Activated naive CD8-positive, alpha-beta T cell treated with anti-CD3 and anti-CD28 coated beads, Interleukin-2, amount 50 U/mL, for 24 hours (primary cell): ENCODE measurements at places on chromosomes 4 and X.

DNA sequence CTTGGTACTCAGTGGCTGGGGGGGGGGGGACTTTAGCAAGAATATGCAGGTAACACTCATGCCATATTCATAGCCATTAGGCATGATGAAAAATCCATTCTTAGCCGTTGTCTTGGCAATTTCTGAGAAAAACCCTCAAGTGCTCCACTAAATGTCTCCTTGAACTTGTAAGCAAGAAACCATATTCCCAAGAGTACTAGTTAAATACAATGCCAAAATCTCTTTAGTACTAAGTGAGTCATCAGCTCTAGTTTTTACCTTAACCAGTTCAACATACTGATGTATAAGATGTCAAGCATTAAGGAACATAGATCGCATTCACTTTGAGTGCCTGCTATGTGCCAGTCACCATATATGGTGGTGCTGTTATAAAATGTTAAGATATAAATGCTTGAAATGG lies 27.5 kb downstream of the UBE2D3 start:
- no peak overlapping the region for H3K4me3 ChIP-seq
- peaks cover 81% of the 10 kb centered on the region for H3K36me3 ChIP-seq
- H3K4me1 ChIP-seq: peaks cover 36% of the 10 kb centered on the region
- no peaks in the 10 kb centered on the region for H3K27me3 ChIP-seq

DNA sequence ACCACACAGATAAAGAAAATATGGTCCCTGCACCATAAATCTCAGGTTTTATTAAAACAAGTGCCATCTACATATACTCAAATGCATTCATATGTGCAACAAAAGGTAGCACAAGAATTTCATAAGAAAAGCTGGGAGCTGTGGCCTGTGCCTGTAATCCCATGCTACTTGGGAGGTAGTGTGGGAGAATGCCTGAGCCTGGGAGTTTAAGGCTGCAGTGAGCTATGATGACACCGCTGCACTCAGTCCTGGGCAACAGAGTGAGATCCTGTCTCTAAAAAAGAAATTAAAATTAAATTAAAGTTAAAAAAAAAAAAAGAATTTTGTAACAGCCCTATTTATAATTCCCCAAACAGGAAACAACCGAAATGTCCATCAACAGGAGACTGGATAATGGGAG lies 81.3 kb upstream of the JADE1 start:
- H3K27me3 ChIP-seq: no peaks in the 10 kb centered on the region
- no peak overlapping the region for H3K27ac ChIP-seq
- no peak overlapping the region for H3K4me3 ChIP-seq
- DNase-seq: no peak

GRCh38 chr4:17812125-17812524 lies 1.3 kb downstream of the NCAPG start:
- H3K4me1 ChIP-seq: peaks cover 37% of the 10 kb centered on the region
- peaks cover 60% of the 10 kb centered on the region for H3K36me3 ChIP-seq
- peak overlapping the region; percentile 95 for H3K4me3 ChIP-seq
- no peak for DNase-seq

GRCh38 chr4:17523662-17524061 lies 8.7 kb downstream of the CLRN2 start:
- no peak for DNase-seq
- peaks cover 24% of the 10 kb centered on the region for H3K27me3 ChIP-seq
- no peaks in the 10 kb centered on the region for H3K4me1 ChIP-seq
- no peaks in the 10 kb centered on the region for H3K36me3 ChIP-seq

DNA sequence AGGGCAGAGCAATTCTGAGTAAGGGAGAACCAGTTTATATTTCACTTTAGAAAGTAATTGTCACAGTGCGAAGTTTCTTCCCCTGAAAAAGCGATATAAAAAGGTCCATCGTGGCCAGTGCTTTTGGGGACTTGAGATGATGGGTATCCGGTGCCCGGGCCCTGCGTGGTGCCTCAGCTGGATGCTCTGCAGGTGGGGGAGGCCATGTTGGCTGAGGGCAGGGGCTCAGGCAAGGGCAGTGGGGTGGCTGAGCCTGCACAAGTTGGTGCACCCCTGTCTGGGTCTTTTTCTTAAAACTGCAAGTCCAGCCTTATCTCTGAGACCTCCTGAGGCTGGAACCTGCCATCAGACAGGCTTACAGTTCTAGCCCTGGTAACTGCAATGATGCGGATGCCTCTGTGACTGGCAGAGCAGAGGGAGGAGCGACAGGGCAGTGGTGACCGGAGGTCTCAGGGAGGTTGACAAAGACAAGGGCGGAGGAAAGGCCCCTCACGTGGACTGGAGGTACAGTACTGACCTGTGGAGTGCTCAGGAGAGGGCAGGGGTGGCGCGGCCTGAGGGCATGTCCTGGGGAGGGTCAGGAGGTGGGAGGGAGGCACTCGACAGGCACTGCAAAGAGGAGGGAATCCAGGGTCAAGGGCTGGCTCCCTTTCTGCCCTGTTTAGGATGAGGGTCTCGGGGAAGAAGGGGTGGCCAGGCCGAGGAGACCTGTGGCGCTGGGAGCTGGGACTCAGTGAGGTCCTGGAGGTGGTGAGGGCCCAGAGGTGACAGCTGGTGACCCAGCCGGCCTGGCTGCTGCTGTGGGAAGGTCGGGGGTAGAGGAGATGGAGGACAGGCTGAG lies 1.8 kb downstream of the RGS12 start:
- no peak overlapping the region for H3K4me3 ChIP-seq
- DNase-seq: no peak
- H3K27ac ChIP-seq: no peak overlapping the region
- H3K4me1 ChIP-seq: peaks cover 7% of the 10 kb centered on the region

GRCh38 chr4:46927201-46927600 lies 18.2 kb upstream of the COX7B2 start:
- H3K4me1 ChIP-seq: no peaks in the 10 kb centered on the region
- no peak overlapping the region for H3K4me3 ChIP-seq
- DNase-seq: no peak
- no peaks in the 10 kb centered on the region for H3K27me3 ChIP-seq
- H3K27ac ChIP-seq: no peak overlapping the region

GRCh38 chr4:52638717-52639116 lies 20.4 kb downstream of the USP46 start:
- H3K4me1 ChIP-seq: peaks cover 23% of the 10 kb centered on the region
- no peaks in the 10 kb centered on the region for H3K27me3 ChIP-seq
- no peak overlapping the region for H3K4me3 ChIP-seq
- H3K36me3 ChIP-seq: no peaks in the 10 kb centered on the region
- no peak overlapping the region for H3K27ac ChIP-seq
- DNase-seq: no peak

DNA sequence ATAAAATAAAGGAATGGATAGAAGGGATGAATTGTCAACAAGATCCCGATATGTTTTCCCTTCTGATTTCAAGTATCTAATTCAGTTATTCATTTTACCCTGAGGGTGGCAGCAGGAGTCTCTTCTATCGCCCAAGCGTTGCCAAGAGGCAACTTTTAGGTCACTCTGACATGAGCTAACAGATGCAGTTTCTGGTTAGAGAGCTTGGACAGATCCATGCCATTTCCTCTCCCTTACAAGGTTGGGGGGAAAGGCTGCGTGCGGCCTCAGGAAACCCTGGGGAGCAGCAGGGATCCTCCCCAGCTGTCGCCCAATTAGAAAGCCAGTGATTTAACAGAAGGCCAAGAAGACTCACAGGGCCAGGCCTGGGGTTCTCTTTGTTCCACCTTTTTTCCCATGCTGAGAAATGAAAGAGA lies 35.3 kb upstream of the WAS start:
- DNase-seq: peak; percentile 9
- no peak overlapping the region for H3K27ac ChIP-seq
- peaks cover 1% of the 10 kb centered on the region for H3K4me1 ChIP-seq
- H3K36me3 ChIP-seq: no peaks in the 10 kb centered on the region

DNA sequence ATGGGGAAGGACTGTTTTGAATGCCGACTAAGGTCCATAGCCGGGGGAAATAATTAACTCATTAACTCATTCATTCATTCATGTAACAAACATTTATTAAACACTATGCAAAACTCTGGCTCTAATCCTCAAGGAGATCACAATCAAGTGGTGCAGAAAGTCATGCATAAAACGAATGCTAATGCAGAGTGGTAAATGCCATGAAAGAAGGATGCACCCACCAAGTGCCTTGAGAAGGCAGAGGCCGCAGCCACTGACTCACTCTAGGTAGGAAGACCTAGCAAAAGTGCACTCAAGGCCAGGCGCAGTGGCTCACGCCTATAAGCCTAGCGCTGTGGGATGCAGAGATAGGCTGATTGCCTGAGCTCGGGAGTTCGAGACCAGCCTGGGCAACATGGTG lies 22.9 kb downstream of the SLITRK2 start:
- H3K27ac ChIP-seq: no peak overlapping the region
- no peaks in the 10 kb centered on the region for H3K36me3 ChIP-seq
- H3K4me3 ChIP-seq: no peak overlapping the region
- H3K4me1 ChIP-seq: no peaks in the 10 kb centered on the region
- H3K27me3 ChIP-seq: no peaks in the 10 kb centered on the region

GRCh38 chr4:53123819-53124218 lies 242.0 kb downstream of the SCFD2 start:
- no peak overlapping the region for H3K27ac ChIP-seq
- no peak for DNase-seq
- no peaks in the 10 kb centered on the region for H3K27me3 ChIP-seq
- H3K4me3 ChIP-seq: no peak overlapping the region
- no peaks in the 10 kb centered on the region for H3K4me1 ChIP-seq

GRCh38 chrX:9644335-9644734 lies 121.3 kb downstream of the GPR143 start:
- no peaks in the 10 kb centered on the region for H3K27me3 ChIP-seq
- no peak overlapping the region for H3K4me3 ChIP-seq
- H3K27ac ChIP-seq: peak overlapping the region; percentile 56
- peaks cover 11% of the 10 kb centered on the region for H3K36me3 ChIP-seq

- peaks cover 23% of the 10 kb centered on the region for H3K27me3 ChIP-seq
- H3K4me3 ChIP-seq: no peak overlapping the region
- no peak overlapping the region for H3K27ac ChIP-seq
- no peaks in the 10 kb centered on the region for H3K36me3 ChIP-seq
- H3K4me1 ChIP-seq: no peaks in the 10 kb centered on the region
- no peak for DNase-seq
Observed at GRCh38 chr4:154186888-154187287, 304.7 kb downstream of the DCHS2 start.

GRCh38 chr4:119020158-119020557 lies 115.5 kb upstream of the MYOZ2 start:
- no peak overlapping the region for H3K27ac ChIP-seq
- H3K4me1 ChIP-seq: no peaks in the 10 kb centered on the region
- no peaks in the 10 kb centered on the region for H3K36me3 ChIP-seq
- no peak overlapping the region for H3K4me3 ChIP-seq
- no peak for DNase-seq

GRCh38 chrX:17839269-17839668 lies 21.8 kb downstream of the RAI2 start:
- no peak overlapping the region for H3K4me3 ChIP-seq
- no peaks in the 10 kb centered on the region for H3K36me3 ChIP-seq

DNA sequence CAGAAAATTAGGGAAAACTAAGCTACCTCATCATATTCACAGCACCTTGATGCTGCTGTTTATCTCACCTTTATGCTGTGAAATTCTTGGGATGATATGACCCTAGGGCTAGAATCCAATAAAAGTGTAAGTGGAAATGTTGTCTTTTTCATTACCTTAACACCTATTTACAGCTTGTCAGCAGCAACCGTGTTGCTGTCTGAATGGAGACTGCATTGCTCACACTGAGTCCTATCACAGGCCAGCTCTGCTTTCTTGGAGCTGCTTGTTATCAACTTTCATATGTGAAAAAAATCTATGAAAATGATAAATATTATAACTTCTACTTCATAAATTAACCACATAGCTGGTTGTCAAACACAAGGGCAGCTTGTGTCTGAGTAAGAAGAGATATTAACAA lies 789.5 kb downstream of the TECRL start:
- no peaks in the 10 kb centered on the region for H3K4me1 ChIP-seq
- DNase-seq: no peak
- H3K27me3 ChIP-seq: no peaks in the 10 kb centered on the region
- H3K4me3 ChIP-seq: no peak overlapping the region
- no peaks in the 10 kb centered on the region for H3K36me3 ChIP-seq
- no peak overlapping the region for H3K27ac ChIP-seq

DNA sequence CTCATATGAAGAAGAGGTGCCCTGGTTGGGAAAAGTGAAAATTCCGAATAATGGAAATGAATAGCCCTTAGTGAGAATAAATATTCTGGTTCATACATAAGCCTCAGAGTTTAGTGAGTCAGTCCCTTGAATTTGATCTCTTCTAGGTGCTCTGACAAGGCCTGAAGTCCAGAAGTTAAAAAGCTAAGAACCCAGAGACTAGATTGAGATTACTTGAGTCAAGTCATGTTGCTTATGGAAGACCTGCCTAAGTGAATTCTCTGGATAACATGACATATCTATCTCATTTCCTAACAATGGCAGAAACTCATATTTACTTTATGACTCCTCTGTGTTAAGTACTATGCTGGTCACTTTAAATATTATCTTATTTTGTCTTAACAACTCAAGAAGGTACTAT lies 10.5 kb upstream of the PRSS48 start:
- H3K27me3 ChIP-seq: peaks cover 4% of the 10 kb centered on the region
- no peaks in the 10 kb centered on the region for H3K36me3 ChIP-seq
- no peak overlapping the region for H3K27ac ChIP-seq
- H3K4me3 ChIP-seq: no peak overlapping the region
- no peak for DNase-seq

- H3K27ac ChIP-seq: no peak overlapping the region
- no peaks in the 10 kb centered on the region for H3K4me1 ChIP-seq
- no peak overlapping the region for H3K4me3 ChIP-seq
- peaks cover 3% of the 10 kb centered on the region for H3K36me3 ChIP-seq
- no peak for DNase-seq
Observed at GRCh38 chrX:130741584-130741983, 161.4 kb downstream of the ENOX2 start.

DNA sequence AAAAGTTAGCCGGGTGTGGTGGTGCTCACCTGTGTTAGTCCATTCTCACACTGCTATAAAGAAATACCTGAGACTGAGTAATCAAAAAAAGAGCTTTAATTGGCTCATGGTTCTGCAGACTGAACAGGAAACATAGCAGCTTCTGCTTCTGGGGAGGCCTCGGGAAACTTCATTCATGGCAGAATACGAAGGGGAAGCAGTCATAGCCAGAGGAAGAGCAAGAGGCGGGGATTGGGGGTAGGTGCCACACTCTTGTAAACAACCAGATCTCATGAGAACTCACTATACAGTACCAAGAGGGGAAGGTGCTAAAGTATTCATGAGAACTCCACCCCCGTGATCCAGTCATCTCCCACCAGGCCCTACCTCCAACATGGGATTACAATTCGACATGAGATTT lies 64.1 kb downstream of the BEND4 start:
- no peak overlapping the region for H3K4me3 ChIP-seq
- H3K27ac ChIP-seq: no peak overlapping the region
- H3K36me3 ChIP-seq: peaks cover 19% of the 10 kb centered on the region
- no peak for DNase-seq
- no peaks in the 10 kb centered on the region for H3K27me3 ChIP-seq

DNA sequence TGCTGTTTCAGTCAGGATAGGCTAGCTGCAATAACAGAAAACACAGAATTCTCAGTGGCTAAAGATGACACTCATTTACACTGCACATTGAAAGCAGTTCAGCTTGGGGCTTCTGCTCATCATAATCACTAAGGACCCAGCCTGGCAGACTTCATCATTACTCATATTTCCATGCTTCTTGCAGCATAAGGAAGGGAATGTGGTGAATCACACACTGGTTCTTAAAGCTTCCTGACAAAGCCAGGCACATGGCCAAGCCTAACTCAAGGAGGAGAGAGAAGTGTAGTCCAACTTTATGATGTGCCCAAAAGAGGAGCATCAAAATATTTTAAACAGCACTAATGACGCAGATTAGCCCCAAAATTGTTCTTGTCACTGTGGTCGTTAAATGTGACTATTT lies 186.5 kb downstream of the BANK1 start:
- no peaks in the 10 kb centered on the region for H3K36me3 ChIP-seq
- no peak overlapping the region for H3K4me3 ChIP-seq
- no peak overlapping the region for H3K27ac ChIP-seq
- H3K27me3 ChIP-seq: no peaks in the 10 kb centered on the region
- no peak for DNase-seq
